ENCODE measurements at places on chromosomes 16 and 17.

DNA sequence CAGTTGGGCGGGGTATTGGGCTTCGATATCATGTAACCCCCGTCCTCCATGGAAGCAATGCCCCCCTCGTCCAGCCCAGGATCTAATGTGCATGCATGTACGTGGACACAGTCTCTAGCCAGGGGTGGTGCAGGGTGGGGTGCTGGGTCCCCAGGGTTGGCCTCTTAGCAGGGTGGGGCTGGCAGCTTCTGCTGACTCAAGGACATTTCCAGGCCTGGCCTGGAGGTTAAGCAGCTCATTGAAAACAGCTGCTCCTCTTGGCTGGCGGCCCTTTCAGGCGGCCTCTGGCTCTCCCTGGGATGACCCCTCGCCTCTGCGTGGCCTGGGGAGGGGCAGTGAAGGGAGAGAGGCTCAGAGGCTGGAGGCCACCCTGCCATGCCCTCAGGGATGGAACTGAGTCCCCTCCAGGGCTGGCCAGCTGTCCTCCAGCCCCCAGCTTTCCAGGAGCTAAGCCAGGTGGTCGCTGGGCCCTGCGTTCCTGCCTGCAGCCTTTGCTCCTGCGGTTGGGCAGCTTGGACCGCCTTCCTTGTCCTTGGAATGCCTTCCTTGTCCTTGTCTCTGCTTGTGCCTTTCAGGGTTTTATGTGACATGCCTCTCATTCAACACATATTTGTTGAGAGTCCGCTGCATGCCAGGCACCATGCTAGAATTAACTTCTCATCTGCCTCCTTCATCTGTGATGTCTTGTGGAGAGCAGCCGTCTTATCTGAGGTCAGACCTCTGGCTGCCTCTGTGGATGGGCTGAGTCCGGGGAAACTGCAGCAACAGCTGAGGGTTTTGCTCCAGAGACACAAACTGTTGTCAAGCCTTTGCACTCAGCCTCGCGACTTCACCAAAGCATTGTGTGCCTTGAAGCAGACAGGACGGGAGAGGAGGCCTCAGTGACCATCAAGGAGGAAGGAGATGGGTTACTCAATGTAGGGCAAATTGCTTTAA is 26.6 kb downstream of the MRC2 start:
- peak; percentile 52 for DNase-seq

GRCh38 chr17:74687886-74688285 is 24.8 kb downstream of the CD300LF start:
- no peak for DNase-seq

DNA sequence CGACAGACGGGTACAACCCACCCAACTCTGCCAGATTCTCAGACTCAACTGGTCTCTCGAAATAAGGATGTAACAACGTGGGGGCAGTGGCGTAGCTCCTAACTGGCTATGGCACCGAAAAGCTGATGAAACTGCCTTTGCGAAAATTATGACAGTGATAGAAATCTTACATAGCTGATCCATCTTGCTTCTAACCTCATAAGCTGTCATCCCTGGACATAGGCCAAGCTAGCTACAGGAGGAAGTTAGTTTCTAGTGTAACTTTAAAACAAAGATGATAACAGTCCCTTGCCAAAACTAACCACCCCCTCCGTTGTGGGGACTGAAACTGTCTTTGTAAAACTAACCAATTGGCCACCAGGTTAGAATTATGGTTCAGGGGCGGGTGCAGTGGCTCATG is 220.1 kb downstream of the SLC39A11 start:
- DNase-seq: no peak

DNA sequence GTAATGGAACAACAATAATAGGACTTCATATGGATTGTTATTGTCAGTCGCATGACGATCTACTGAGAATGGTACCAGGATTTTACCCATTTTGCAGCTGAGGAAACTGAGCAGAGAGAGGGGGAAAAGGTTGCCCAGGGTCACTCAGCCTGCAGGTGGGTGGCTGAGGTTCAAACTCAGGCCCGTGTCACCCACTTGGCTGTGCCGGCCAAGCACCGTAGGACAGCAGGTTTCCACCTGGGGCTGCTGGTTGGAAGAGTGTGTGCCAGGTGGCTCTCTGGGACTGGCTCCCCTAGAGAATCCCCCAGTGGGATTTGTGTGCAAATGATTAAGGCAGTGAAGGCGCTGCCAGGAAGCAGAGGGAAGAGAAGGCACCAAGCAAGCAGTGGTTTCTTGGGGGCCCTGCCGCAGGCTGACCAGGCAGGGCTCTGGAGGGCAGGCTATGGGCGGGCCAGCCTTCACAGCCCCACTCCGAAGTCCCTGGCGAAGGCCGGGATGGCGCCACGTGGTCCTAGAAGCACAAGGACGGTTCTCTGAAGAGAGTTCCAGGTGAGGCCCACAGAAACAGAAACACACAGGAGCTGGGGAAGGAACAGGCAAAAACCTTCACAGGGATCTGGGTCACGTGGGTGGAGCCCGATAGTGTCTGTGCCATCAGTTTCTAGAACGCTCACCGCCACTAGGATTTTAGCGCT is 163.5 kb downstream of the IRF8 start:
- DNase-seq: no peak

- no peak for DNase-seq
Observed at GRCh38 chr17:27762527-27763305, 37.6 kb downstream of the NOS2 start.

DNA sequence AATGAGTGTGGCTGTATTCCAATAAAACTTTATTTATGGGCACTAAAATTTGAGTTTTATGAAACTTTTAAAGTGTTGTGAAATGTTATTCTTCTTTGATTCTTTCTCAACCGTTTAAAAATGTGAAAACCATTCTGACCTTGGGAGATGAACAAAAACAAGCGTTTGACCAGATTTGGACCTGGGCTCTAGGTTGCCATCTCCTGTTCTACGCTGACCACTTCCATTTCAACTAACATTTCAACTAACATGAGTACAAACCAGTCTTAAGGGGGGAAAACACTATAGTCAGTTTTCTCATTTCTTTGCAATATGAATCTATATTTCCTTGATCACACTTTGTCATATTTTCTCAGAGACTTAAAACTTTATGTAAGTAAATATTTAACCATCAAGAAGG is 118.4 kb upstream of the IRX5 start:
- no peak for DNase-seq

DNA sequence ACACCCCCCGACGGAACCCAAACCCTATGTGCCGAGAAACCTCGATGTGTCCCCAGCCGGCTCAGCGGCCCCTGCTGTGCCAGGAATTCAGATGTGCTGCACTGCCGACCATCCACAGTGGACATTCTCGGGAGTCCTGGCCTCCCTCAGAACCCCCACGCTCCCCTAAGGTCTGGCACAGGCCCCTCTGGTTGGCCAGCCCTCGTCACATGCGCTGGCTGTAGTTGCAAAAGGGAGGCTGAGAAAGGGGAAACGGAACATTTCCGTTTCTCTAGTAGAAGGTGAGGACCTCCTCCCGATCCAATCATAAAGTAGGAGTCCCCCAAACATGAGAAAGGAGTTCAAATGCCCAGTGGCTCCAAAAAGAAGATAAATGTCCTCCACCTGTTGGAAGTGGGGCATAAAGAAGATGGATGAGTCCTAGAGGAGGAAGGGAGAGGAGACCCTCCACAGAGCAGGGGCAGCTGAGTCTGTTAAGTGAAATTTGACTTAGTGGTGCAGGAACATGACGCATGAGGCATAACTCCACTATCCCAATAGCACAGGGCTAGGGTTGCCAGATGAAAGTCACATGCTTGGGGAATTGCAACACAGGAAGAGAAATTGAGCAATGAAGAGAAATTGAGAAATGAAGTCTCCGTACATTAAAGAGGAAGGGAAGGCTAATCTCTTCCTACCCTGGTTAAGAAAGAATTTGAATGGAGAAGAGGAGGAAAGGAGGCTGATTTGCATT is 49.3 kb upstream of the WSB1 start:
- peak; percentile 96 for DNase-seq
